ENCODE measurements at places on chromosomes 12 and 14.

GRCh38 chr14:20799892-20800544, 2.6 kb downstream of the RNASE1 start:
- DNase-seq: no peak

DNA sequence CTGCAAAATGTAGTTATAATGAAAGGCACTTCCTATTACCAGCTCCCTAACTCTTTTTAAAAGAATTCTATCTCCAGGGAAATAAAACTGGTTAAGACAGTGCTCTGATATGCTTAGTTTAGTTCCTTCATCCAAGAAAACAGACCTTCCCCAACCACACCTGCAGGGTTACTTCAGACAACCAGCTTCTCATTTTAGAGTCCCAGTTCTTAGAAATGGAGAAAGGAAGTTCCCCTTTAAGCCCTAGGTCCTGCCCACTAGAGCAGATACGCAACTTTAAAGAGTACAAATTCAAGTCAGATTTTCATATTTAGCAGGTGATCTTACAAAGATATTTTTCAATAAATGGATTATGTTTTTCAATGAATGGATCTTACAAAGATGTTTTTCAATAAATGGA, 4.4 kb upstream of the WSB2 start:
- DNase-seq: no peak

- DNase-seq: no peak
Measured at GRCh38 chr12:89879766-89880165, 171.1 kb upstream of the ATP2B1 start.

- no peak for DNase-seq
Measured at GRCh38 chr14:81348061-81348460, 52.1 kb downstream of the STON2 start.

GRCh38 chr14:102929241-102930137, 7.0 kb downstream of the AMN start:
- DNase-seq: no peak

- no peak for DNase-seq
Measured at GRCh38 chr14:64952598-64953309, 10.2 kb upstream of the GPX2 start.

DNA sequence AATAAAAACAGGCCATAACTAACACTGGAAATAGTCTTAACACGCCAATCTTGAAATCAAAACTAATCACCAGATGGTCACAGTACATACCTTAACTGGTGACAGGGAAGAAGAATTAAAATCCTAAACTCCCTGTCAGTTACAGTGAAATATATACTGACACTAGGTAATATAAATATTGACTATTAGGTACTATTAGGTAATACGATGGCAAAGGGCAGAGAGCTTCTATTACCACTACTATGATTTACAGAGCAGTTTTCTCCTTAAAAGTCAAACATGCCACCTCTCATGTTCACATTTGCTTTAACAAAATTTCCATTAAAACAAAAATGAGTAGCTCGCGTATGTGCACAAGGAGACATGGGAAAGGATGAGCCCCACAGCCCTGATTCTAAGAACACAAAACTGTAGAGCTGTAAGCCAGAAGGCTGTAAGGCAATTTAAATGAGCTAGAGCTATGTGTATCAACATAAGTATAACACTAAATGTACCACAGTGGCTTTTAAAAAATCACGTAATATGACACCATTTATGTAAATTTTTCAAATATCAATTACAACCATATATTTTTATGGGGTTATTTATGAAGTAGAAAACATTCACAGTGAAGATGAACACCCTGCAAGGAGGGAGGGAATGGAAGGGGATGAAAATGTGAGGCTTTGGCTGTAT, 19.1 kb downstream of the SETD3 start:
- DNase-seq: no peak

Data from activated T-helper 9 cell treated with anti-CD3 and anti-CD28 coated beads, Interleukin-2, amount 50 U/mL, for 16 hours (primary cell).